ENCODE measurements at places on chromosomes 5 and 9.

DNA sequence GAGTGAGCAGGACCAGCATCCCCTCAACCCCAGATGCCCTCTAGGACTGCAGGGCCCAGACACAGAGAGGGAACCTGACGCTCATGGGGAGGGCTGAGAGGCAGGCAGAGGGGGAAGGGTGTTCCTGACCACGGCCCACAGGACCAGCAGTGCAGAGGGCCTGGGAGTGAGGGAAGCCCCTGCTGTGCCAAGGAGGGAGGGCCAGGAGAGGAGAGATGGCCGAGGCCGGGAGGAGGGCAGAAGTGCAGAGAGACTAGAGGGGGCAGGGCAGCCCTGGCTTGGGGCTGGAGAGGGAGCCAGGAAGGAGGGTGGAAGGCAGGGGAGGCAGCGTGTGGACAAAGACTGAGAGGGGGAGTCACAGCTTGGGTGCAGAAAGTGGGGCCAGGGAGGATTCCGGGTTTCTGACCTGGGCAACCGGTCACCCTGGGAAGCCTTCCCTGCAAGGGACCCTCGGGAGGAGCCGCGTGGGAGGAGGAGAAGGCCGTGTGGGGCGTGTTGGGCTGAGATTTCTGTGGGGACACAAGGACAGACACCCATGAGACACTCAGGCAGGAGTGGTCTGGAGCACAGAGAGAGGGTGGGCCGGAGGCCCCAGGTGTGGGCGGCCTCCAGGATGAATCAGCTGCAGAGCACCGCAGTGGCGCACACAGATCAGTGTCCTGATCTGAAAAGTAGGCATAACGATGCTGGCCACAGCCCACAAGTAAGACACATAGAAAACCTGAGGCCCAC is 117.5 kb downstream of the ADAMTS2 start:
- DNase-seq = no peak

DNA sequence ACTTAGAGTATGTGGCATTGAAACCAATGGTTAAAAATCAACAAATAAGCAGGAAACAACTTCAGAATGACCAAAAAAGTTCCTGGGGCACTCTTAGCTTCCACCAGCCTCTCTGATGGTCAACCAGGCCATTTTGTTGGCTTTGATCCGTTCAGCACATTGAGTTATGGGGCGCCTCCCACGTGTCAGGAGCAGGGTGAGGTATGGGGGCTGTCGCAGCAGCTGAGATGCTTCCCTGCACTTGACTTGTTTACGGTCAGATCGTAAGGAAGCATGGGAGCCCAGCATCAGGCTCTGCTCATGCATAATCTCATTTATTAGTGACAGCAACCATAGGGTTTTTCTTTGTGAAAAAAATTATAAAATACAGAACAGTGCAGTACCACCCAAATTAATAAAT is 16.7 kb downstream of the SYK start:
- DNase-seq = no peak

DNA sequence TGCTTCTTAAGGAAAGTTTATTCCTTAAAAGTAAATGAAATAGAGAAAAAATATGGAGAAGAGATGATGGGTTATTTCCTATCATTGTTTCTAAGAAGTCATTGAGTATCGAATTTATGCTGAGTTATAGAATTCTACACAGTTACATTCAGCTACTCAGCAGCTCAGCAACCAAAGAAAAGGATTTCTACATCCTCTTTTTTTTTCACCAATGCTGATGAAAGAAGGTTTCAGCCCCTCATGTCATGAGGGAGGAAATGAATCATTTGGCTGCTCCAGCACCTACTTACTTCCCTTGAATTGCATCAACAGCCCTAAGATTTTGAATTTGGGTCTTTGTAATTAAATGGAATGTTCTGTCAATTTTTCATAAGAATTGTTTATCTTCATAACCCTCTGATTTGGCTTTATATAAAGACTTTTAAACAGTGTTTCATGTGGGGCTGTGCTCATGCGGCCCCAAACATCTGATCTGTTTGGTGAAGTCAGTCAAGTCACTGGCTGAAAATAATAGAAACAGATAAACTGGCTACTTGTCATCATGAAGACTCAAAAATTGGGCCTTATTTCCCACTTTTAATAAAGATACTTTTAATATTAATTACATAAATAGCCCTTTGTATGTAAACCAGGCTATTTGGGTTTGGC is 18.5 kb upstream of the SNX2 start:
- no peak for DNase-seq

DNA sequence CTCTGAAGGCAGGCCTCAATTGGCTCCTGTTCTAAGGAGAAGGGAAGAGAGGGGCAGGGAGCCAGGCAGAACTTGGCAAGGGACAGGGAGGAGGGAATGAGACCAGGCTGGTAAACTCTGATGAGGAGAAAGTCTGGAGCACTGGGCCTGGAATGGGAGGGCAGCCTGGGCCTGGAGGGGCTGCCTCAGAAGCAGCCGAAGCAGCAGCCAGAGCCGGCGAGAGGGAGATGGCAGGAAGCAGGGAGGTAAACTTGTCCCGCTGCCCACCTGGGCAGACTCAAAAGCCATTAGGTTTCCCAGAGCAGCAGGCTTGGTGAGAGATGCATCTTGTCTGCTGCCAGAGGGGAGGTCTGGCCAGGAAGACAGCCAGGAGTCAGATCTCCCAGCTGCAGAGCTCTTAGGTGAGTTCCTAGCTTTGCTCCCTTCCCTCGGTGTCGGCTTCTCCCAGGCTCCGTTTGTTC is 37.0 kb upstream of the CRB2 start:
- DNase-seq = no peak

DNA sequence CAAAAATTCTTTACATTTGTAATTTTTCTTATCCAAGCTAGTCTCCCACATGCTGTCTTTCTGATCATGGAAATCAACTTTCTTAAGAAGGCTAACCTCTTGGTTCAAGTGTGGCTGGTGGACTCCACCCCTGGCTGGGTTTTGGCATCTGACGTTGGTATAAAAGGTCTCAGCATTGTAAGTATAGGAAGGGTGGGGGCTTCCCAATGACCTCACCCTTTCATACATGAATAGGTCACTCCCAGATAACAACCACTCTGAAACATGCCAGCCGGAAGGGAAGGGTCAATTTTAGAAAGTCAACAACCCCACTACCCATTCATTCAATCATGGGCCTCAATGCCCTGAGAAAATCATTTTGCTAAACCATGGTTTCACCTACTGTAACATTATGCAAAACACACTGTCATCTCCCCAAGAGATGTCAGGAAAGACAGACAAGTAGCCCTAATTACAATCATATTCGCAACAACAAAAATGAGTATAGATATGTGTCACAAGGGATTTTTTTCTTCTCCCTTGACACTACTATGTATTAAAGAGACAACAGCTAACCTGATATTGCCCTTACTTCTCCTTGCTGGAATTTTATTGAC is 31.9 kb upstream of the PCSK5 start:
- no peak for DNase-seq

DNA sequence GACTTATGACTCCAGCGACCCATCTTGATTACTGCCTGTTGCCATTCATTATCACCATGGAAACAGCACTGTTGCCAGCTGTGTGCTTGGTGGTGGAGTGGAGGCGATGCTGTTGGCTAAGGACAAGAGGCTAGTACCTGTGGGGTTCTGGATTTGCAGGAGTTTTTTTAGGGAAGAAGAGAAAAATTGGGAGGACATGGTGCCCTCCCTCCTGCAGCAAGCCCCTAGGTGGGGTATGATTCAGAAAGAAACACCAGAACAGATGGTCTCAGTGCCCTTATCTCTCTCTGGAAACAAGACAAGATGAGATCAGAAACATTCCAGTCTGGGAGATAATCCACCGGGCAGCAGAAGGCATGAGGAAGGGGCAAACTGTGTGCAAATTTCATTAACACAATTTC is 87.8 kb upstream of the TLR4 start:
- DNase-seq = no peak

DNA sequence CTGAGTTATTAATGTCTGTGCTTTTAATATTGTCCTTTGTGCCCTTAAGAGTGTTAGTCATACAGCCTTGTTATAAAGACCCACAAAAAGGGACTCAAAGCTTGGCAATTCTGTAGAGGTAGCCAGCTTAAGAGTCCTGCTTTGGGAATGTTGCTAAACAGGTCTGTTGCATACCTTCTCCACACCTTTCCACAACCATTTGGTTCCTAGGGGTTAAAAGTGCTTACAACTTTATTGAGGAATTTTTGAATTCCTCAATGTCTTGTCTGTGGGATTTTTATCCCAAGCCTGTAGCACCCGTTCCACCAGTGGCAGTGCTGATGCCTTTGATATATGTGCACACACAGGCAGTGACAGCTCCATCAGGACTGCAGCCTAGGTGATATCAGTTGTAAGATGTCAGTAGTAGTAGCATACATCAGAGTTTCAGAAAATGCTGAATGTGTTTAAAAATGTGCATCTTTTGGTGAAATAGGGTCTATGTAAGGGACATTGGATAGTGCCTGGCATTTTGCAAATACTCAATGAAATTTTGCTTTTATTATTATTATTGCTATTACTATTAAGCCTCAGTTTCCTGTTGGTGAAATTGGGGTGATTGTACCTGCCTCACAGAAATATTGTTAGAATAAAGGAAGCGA is 68.5 kb downstream of the WWC1 start:
- DNase-seq = no peak

DNA sequence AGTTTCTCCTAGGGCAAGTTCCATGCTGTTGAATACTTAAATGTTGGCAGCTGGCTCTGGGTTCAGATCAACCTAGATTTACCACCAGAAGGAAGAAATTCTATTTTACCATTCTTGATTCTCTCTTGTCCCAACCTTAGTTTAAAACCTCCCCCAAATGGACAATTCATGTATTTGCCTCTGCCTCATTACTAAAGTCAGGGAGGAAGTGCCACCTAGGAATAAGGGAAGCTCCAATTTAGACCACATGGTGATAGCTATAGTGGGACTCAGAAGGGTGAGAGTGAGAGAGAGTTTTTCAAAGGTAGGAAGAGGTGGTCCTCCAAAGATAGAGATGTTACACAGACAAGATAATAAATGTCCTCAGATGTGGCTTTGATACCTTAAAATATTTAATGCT is 53.4 kb upstream of the PAM start:
- no peak for DNase-seq

DNA sequence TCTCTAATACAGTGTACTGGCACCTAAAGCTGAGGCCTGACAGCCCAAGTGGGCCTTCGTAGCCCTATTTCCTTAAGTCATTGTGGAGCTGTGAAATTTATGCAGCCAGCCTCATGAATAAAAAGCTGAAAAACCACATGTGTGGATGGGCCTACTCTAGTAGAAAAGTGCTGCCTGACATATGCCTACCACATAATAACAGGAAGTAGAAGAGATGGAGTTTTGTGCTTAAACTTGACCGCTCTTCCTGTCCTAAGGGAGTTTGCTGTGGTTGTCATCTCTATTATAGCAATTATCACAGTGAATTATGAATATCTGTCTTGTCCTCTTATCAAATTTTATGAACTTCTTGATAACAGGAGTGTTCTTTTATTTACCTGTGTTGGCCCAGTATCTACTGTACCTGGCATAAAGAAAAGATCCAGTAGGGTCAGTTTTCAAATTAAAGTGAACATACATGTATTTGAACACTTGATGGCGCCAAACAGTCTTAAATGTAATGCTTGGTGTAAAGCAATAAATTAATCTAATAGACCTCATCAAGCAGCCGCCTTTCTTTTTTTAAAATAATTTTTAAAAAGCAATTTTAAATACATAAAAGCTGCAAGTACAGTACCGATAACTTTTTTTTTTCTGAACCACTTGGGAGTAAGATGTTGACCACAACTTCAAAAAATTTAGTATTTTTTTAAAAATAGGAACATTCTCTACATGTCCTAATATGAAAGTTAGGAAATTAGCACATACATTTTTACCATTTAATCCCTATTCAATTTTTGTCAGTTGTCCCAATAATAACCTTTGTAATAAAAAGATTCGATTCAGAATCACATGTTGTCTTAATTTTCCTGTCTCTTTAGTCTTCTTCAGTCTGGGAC is 51.0 kb downstream of the FKTN start:
- DNase-seq = no peak

- no peak for DNase-seq
Observed at GRCh38 chr9:104743376-104743985, 4.0 kb upstream of the NIPSNAP3A start.

DNA sequence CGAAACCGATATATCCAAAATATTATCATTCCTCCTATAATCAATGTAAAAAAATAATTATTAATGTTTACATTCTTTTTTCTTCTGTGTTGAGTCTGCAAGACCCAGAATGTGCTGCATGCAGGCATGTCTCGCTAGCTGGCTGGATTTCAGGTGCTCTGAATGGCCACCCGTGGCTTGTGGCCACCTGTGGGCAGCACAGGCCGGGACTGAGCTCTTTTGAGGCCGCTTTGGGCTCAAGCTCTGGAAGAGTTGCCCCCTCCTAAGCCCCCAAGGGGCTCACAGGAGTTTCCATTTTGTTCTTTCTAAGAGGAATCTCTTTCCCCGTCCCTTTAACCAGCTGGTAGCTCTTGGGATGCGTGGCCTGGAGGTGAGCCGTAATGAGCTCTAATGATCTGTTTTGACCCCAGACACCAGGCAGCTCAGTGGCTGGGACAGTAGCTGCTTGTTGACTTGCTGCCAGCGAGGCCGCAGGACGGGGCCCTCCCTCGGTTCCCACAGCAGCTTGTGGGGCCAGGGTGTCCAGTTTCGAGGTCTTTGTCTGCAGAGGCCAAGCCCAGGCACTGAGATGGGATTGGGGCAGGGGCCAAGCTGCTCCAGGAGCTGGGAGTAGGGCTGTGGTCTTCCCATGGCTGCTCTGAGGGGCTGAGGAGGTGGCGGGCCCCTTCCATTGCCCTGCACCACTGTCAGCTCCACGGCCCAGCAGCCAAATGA is 20.8 kb downstream of the ASS1 start:
- no peak for DNase-seq

- DNase-seq = no peak
Observed at GRCh38 chr9:90727488-90727887, 74.1 kb upstream of the SYK start.
